Myometrial cell (primary cell): ENCODE measurements at places on chromosomes 13 and 19. TPM values are rescaled to one million over a fixed set of nuclear protein-coding genes. Genes with fewer than 3 reads are reported as not detected.

The RXFP2 gene
- total RNA-seq: not detected in 2 replicates

The PLK5 gene
- not detected in 2 replicates for total RNA-seq

The STAP2 gene
- 18.4 and 20.2 TPM in 2 replicates for total RNA-seq

The ZNF99 gene
- total RNA-seq: not detected in 2 replicates

The PCDH20 gene
- total RNA-seq: not detected in 2 replicates

The PLIN4 gene
- 0.71 and 1.2 TPM in 2 replicates for total RNA-seq
